COR-L47 (cell line): ENCODE measurements at places on chromosomes 12 and 14.

GRCh38 chr12:30823156-30823699 is 68.5 kb upstream of the CAPRIN2 start:
- no peak for DNase-seq

- DNase-seq, result no peak
These were observed 1.4 kb downstream of the TOMM20L start for GRCh38 chr14:58397156-58397555.

DNA sequence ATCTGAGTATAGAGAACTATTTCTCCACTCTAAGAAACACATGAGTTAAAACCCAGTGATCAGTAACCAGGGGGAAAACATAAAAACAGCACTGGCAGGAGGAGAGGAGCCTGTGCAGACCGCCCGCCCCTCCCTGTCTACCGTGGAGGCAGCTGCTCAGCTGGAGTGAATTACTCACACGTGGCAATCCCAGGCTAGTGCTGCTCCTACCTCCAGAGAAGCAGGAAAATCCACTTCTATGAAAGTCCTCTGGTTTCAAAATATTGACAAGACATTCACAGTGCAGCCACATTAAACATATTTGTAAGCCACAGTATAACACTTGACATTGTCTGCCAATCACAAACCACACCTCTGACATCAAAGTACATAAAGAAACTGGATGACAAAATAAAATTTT is 16.7 kb downstream of the TMEM132D start:
- peak; percentile 5 for DNase-seq

DNA sequence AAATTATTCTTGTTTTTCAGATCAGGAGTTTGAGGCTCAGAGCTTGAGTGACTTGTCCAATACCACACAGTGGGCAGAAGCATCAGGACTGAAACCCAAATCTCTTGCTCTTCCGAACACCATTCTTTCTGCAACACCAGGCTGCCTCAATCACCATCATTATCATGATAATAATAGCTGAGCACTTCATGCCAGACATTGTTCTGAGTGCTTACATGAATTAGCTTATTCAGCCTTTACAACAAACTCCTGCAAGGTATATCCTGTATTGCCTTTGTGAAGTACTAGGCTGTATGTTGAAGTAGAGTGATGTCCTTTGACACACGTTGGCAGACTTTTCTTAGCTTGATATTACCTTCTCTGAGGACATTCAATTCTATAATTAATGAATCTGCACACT is 257.4 kb upstream of the ATP2B1 start:
- no peak for DNase-seq

GRCh38 chr12:64569923-64570691 is 40.2 kb upstream of the RASSF3 start:
- no peak for DNase-seq

DNA sequence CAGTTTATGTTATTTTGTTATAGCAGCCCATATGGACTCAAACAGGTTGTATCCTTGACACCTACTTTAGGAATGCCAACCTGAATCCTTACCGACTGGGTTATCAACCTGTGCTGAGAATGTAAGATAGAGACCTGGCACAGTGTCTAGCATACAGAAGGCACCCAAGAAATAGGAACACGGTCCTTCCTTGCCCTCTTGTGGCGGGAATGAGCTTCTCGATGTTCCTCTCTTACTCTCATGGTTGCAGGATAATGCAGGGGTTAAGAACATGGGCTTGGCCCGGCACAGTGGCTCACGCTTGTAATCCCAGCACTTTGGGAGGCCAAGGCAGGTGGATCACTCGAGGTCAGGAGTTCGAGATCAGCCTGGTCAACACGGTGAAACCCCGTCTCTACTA is 6.5 kb downstream of the C12orf43 start:
- no peak for DNase-seq

GRCh38 chr12:122526683-122527477 is at the start of the genes KNTC1 and RSRC2:
Gene KNTC1 (plus strand): TSS chr12:122527249. CDS start chr12:122530064, 2,815 bp downstream.
Gene RSRC2 (minus strand): TSS chr12:122526936. CDS start chr12:122526853, 83 bp downstream.
- DNase-seq, result peak; percentile 100

DNA sequence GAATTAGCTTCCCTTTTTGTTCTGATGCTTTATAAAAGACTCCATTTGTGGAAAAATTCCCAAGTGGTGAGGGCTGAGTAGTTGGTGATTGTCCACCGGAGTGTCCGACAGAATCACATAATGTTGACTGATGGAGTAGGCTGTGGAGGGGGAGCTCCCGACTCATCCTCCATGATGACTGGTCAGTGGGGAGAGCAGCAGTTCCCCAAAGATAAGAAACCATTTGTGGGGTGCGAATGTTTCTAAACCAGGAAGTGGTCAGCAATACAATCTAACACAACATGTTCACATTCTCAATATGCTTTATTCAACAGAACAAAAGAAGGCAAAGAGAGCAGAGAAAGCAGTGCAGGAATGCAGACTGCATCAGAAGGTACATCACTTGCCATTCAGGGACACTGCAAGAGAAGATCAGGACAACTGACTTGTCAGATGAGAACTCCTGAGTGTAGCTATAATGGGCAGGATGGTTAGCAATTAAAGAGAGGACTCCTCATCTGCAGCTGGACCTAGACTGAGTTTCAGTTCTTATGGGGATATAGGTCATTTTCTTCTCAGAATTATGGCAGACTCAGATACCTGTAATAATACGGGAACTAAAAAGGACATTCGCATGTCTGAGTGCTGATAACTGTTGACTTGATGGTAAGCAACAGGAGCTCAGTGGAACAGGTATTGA is 5.4 kb downstream of the KRT6B start:
- DNase-seq, result no peak

- DNase-seq, result no peak
These were observed 18.8 kb downstream of the BCL11B start for GRCh38 chr14:99252940-99253868.

DNA sequence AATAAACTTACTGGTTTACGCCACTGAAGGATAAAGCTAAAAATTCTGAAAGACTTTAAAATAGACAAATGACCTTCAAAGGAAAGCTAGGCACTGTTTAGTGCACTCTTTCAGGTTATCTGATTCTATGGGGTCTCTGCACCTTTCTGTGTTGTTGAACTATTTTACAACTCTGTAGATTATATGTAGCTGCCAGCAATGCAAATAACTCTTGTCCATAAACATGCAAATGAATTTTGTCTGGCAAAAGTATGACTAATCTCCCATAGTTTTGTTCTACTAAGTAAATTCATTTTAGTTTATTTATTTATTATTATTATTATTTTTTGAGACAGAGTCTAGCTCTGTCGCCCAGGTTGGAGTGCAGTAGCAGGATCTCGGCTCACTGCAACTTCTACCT is 266.3 kb upstream of the CCDC196 start:
- DNase-seq, result no peak

- no peak for DNase-seq
These were observed 16.7 kb downstream of the STK38L start for GRCh38 chr12:27260746-27261145.

- DNase-seq, result no peak
These were observed 57.8 kb downstream of the SLC25A21 start for GRCh38 chr14:37114559-37114958.

DNA sequence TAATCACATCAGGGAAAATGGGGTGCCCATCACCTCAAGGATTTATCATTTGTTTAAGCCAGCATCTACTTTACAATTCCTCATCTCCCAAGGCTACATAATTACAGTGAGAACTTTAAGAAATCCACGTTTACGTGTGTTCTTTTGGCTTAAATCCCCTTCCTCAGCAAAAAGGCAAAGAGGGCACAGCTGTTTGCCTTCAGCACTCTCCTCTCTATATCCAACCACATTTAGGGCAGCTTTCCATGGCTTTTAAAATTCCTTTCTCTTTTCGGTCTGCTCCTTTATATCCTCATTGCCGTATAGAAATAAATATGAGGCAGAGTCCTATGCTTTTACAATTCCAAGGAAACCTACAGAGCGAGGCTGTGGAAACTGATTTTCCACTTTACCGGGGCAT is 175.9 kb downstream of the EMP1 start:
- no peak for DNase-seq

DNA sequence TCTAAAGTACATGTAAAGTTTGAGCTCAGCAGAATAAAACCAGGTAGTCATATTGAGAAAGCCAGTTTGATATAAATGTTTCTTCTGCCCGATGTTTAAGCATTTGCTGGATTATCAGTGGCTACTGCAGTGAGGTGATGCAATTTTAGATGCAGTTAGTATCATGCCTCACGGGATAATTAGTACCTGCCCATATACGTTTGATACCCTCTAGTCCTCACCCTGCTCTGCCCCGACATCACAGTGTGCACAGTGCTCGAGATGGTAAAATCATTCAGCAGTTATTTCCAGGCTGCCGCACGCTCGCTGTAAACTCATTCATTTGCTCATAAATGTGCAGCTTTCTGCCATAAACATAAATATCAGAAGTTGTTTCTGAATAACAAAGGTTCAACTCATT is 152.7 kb downstream of the PELI2 start:
- DNase-seq, result no peak

GRCh38 chr14:71597955-71598660 is 334.1 kb upstream of the RGS6 start:
- DNase-seq, result no peak

GRCh38 chr12:14384783-14385638 is 19.5 kb downstream of the ATF7IP start:
- peak; percentile 22 for DNase-seq

- DNase-seq, result no peak
These were observed 29.1 kb downstream of the SLC39A9 start for GRCh38 chr14:69427596-69427995.

- DNase-seq, result no peak
These were observed 10.9 kb downstream of the RAP1B start for GRCh38 chr12:68621472-68622081.

DNA sequence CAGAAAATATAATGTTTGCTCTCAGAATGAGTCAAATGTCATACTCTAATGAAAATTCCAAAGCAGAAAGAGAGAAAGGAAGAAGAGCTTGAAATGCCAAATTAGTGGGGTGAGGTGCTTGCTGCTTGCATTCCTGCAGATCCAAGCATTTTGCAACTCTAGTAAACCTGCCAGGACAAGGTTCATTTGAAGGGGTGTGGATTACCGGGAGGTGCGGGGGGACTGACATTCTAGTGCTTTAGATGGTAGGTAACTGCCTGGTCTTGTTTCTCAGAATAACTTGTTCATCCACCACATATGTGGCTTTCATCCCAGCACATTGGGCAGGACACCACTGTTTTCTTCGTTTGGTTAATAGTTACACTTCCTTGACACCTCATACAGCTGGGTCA is 144.4 kb downstream of the AKAP6 start:
- no peak for DNase-seq

GRCh38 chr12:71892059-71892458 is 46.6 kb upstream of the TPH2 start:
- DNase-seq, result no peak

GRCh38 chr12:55675666-55676065 is 32.0 kb downstream of the ITGA7 start:
- no peak for DNase-seq

- DNase-seq, result no peak
These were observed 140.1 kb downstream of the NRXN3 start for GRCh38 chr14:78310272-78310671.

- no peak for DNase-seq
These were observed 3.0 kb downstream of the SELPLG start for GRCh38 chr12:108630481-108631207.

- DNase-seq, result no peak
These were observed 318.0 kb downstream of the BCAT1 start for GRCh38 chr12:24630856-24631255.

DNA sequence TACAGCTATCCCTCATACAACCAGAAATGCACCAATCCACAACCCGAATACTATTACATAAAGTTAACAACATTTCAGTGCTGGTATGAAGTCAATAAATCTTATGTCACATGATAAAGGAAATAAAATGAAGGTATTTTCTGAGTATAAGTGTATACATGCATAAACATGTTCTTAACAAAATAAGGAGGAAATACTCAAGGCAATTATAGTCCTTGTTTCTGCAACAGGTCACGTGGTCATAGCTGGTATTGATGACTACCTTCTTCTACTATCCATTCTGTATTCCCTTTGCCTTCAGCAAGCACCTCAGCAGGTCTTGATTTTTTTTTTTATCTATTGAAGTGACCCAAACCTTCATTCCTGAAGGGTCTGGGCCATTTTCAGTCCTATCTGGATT is 675.6 kb downstream of the RPL10L start:
- no peak for DNase-seq

GRCh38 chr12:121713793-121714192 is 1.2 kb downstream of the TMEM120B start:
- no peak for DNase-seq

DNA sequence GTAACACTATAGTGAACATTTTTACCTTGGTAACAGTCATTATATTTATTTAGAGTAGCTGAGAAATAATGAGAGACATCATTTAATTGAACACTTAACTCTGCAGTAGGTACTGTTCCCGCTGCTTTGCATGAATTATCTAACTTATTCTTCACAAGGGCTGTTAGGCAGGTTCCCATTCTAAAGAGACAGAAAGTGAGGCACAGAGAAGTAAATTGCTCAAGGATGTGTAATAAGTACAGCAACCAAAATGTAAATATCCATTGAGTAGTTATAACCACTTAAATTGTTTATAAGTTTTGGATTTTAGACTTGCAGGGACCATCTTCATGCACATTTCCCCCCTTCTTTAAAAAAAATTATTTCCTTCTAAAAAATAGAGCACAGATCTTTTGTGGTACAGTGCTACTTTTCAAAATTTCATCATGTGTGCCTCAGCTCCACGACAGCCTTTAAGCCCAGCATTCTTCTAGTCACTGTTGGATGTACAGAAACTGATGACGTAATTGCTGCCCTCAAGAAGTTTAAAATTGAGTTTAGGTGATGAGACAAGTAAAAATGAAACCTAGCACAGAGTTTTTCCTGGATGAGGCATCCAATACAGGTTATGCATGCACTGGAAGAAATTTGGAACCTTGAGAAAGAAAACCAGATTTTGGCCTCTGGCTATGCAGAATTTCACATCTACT is 6.0 kb upstream of the MANSC4 start:
- DNase-seq, result peak; percentile 23

GRCh38 chr14:101627915-101628262 is 66.6 kb downstream of the DIO3 start:
- DNase-seq, result no peak

- DNase-seq, result no peak
These were observed 90.0 kb downstream of the BCL11B start for GRCh38 chr14:99181804-99182520.

DNA sequence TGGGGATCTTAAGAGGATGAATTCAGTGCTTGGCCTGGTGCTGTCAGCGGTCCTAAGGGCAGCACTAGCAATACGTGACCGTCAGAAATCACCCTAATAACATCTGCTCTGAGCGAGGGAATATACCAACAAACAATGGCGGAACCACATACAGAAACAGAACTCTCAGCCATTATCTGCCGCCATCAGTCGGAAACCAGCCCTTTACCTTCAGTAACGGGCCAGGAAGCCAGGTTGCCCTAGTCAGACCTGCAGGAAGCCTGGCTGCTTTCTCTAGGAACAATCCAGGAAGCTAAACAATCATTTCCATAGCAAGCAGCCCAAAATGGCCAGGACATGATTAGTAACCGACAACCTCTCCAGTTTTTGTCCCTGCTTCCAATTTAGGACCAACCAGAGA is 5.6 kb downstream of the CDCA4 start:
- no peak for DNase-seq

GRCh38 chr12:45745861-45746277 is 16.4 kb downstream of the ARID2 start:
- no peak for DNase-seq
